ENCODE measurements at places on chromosomes 2 and 18.
A peak's percentile ranks its signal among the peaks of the same experiment; 100 is the strongest.

GRCh38 chr18:22846697-22847096, 86.4 kb upstream of the RBBP8 start:
- no peak for DNase-seq

- DNase-seq, result no peak
These were observed 70.8 kb downstream of the LRP2 start for GRCh38 chr2:169291517-169291916.

- no peak for DNase-seq
These were observed 69.9 kb downstream of the PLB1 start for GRCh38 chr2:28565720-28566295.

GRCh38 chr2:120174963-120175581, 48.1 kb downstream of the TMEM185B start:
- peak; percentile 82 for DNase-seq

- no peak for DNase-seq
These were observed 132.7 kb upstream of the NDUFV2 start for GRCh38 chr18:8969639-8970390.

DNA sequence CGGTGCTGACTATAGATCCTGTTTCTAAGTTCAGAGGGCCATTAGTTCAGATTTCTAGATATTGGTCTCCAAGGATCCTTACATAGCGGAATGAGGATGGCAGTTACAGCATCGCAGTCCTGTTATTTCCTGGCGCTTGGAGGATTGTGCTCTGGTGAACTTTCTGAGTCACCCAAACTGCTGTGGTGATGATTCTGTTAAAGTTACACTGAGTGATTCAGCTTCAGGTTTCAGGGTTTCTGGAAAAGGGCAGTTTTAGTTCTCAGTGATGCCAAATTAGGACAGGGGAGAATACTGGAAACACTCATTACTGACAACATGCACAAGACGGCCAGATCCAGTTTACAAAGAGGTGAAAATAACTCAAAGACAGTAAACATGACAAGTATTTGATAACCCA, 52.1 kb upstream of the ANKRD62 start:
- DNase-seq, result no peak

- DNase-seq, result no peak
These were observed 304.0 kb downstream of the LPIN1 start for GRCh38 chr2:12050396-12050795.

- no peak for DNase-seq
These were observed 259.6 kb downstream of the CLIP4 start for GRCh38 chr2:29374823-29375222.

All from activated CD4-positive, alpha-beta T cell treated with anti-CD3 and anti-CD28 coated beads, Interleukin-2, amount 10 ng/mL, durations not matched to agents 24 days and 14 days (primary cell).